ENCODE measurements at places on chromosomes 12 and 14.

DNA sequence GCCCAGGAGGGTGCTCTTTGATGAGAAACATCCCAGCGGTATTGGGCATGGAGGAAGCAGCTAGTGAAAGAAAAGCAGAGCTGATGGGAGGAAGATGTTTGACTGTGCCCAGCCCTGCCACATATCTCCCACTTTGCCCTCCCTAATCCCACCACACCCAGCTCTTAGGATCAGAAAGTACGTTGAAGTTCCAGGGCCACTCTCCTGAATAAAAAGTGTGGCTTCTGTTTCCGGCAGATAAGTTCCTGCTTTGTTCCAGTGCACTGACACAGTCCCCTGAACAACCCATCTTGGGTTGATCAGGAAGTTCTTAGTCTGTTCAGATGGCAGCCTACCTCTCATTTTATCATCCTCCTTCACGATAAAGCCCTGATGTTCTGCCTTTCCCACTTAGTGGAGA lies 16.5 kb downstream of the TPCN1 start:
- DNase-seq, result no peak

- peak; percentile 95 for DNase-seq
These were observed 179.7 kb downstream of the TTC8 start for GRCh38 chr14:89004166-89004565.

GRCh38 chr12:59873136-59873535 lies 277.3 kb downstream of the SLC16A7 start:
- DNase-seq, result peak; percentile 1

GRCh38 chr12:30977537-30978349 lies 51.2 kb downstream of the TSPAN11 start:
- DNase-seq, result no peak

DNA sequence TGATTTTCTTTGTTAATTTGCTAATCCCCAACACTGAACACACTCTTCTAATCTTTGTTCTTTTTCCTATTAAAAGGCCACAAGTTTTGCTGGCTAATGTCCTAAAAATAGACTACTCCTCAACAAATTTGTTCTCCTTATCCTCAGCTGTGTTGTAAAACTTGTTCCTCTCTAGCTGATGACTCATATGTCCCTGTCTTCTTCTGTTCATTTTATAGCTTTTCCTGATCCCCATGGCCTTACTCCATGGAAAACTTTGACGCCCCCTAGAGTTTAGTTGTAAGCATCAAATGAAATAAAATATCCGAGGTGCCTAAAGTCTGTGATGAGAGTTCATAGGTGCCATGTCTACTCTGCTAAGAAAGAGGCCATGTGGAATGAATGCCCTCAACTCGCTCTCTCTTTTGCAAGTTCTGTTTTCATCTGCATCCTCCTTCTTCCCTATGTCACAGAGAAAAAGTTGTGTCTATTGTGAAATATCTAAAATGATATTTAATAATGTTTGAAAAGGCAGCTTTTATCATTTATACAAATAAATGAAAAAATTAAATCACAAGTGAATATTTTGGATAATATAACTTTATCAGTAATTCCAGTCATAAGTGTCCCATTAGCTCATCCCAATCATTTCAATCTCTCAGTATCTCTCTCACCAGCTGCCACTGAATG lies 237.9 kb downstream of the IPO8 start:
- DNase-seq, result peak; percentile 77

DNA sequence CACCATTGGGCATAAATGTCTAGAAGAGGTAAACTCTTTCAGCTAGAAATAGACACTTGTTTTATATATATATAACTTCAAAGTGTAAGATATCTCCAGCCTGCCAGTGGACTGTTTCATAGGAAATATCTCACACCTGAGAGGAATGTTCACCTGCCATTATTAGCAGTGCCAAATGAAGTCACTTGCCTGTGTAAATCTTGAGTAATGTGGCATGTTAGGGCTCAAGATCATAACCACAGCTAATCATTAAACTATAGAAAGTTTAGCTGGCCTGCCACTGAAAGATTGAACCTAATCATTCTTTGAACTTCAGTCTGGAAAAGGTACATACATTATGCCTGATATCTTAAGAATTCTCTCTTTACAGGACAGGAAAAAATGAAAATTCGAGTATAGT lies 25.5 kb upstream of the KCNJ8 start:
- DNase-seq, result no peak

DNA sequence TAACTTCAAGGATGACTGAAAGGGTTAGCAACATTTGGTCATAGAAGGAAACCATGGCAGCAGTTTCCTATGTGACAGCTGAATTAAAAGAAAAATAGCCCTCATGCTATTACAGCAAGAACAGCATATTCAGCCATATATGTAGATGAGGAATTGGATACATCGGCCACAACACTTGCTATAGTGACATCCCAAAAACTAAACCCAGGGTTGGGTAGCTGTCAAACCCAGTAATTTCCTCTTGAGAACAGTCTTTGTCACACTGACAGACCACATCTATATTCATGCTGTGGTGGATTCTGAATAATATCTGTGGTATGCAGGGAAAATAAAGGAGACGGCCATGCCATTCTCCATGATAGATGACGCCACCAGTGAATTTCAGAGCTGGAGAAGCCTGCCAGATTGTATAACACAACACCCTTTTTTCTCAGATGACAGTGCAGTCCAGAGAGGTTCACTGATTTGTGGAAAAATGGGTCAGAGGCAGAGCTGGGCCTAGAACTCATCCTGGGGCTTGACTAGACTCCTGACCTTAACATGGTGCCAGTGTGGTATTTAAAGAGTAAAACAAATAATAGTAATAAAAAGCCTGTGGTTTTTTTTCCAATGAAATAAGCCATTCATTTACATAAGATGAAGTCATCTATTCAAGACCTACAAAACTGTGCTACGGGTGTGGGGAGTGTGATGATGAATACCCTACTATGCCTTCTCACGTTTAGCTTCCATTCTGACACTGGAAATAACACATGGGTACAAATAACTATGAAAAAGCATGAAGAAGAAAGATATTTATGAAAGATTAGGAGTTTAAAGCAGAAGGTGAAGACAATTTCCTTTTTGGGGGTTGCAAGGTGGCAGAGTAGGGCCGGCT lies 32.3 kb downstream of the EFCAB11 start:
- DNase-seq, result peak; percentile 92

DNA sequence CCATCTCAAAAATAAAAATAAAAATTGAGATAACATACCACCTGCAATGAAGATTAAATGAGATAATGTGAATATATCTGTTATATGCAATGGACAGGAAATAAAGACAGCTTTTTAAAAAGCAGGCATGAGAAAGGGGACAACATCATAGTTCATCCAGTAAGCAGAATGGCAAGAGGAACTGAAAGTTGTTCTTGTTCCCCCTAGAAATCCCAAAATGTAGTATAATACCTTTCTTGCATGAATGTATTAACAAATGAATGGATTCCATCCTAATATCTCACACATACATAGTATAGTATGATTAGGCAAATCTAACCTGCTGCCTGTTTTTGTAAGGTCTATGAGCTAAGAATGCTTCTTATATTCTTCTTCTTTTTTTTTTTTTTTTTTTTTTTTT lies 31.4 kb downstream of the FGD6 start:
- no peak for DNase-seq

GRCh38 chr14:77212943-77213678 lies 31.5 kb downstream of the TMEM63C start:
- DNase-seq, result peak; percentile 14

DNA sequence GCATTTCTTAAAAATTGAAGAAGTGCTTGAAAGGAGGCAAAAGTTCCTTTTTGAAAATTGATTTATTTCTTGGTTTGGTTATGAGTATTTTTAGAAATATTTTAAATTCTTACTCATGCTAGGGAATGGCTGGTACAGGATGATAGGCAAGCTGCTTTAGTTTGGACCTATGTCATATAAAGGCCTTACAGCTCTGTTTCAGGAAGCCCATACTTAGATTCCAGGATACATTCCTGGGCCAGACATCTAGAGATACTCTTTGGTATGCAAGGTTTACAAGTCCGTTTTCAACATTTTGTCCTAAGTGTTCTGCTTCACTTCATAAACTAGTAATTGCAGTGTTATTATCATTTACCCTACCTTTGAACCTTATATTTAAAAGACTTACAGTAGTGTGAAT lies 186.8 kb downstream of the FUT8 start:
- DNase-seq, result peak; percentile 73

DNA sequence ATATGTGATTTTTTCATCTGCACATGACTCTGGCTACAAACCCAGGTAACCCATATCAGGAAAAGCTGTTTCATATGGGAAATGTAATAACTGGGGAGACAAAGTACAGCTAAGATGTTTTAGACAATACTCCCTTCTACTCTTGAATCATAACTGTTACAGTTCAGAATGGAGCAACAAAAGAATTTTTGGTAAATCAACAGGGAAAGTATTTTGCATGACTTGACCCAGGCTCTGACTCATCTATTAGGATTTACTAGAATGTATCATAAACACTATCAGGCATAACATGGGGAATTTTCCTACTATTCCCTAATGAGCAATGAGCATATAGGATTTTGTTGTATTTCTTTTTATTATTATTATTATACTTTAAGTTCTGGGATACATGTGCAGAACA lies 553.0 kb downstream of the SLC16A7 start:
- DNase-seq, result peak; percentile 89

- no peak for DNase-seq
These were observed 150.2 kb downstream of the SRGAP1 start for GRCh38 chr12:63994704-63995103.

DNA sequence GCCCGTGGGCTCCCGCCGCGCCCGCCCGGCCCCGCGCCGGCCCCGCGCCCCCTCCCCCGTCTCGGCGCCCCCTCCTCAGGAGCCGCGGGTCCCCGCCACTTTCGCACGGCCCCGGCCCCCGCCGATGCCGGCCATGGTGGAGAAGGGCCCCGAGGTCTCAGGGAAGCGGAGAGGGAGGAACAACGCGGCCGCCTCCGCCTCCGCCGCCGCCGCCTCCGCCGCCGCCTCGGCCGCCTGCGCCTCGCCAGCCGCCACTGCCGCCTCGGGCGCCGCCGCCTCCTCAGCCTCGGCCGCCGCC lies 263 bp downstream of the RCOR1 start:
- no peak for DNase-seq

DNA sequence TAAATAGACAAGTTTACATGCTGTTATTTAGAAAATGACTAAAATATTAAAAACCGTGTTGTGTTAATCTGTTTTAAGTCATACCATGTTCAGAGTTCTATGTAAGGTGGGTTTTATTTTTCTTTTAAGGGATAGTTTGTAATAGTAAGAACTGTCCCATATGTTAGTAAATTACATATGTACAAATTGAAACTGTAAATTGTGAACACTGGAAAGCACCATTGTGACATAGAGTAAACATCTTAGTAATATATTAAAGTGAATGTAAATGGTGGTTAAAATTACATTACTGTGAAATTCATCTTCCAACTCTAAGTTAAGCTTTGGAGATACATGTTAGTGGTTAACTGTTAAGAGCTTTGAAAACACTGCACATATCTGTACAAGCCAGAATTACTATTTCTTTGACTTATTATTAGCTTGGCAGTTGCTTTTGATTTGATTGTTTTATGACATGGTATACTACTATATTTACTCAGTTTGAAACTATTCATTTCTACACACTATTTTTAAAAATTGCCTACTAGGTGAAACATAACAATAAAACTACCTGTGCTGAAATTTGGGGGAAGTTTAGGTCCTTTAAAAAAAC lies 27.4 kb upstream of the DIP2B start:
- DNase-seq, result no peak

Data from amniotic epithelial cell (primary cell).